ENCODE measurements at places on chromosomes 7 and 10. TPM values are rescaled to one million over a fixed set of nuclear protein-coding genes. Genes with fewer than 3 reads are reported as not detected.

Gene GNB2
- total RNA-seq, result 49.5 TPM

DNA sequence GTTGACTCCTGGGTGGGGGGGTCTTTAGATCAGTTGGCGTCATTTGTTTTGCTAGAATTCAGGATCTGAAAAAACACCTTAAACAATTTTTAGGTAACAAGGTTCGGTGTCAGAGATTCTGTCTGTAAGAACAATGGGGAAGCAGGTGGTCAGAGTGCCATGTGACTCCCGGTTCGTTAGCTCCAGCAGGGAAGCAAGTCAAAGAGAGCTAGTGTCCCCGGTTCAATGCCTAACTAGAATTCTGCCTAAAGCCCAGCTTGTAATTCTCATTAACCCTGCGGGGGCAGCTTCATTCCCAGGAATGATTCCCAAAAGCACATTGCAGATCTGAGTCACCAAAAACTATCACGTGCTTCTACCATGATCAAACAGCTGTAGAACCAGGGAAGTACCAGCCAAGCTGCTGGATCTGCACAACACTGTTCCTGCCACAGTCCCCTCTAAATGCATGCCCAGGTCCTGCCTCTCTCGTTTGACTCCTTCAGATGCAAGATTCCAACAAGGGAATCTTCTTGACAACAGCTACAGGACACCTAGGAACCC lies 664.3 kb upstream of the CELF2 start:
- DNase-seq, result no peak

GRCh38 chr7:87712571-87712970 lies 84.4 kb downstream of the RUNDC3B start:
- DNase-seq, result no peak

GRCh38 chr7:26574476-26574875 lies 282.8 kb downstream of the SNX10 start:
- DNase-seq, result no peak

GRCh38 chr10:132652936-132653590 lies 115.5 kb downstream of the INPP5A start:
- DNase-seq, result no peak

Gene FOXI2
- total RNA-seq, result 0.09 TPM

GRCh38 chr7:98462911-98463633 lies 62.2 kb upstream of the BAIAP2L1 start:
- DNase-seq, result no peak

GRCh38 chr7:28292834-28293526 lies 112.4 kb upstream of the JAZF1 start:
- no peak for DNase-seq

DNA sequence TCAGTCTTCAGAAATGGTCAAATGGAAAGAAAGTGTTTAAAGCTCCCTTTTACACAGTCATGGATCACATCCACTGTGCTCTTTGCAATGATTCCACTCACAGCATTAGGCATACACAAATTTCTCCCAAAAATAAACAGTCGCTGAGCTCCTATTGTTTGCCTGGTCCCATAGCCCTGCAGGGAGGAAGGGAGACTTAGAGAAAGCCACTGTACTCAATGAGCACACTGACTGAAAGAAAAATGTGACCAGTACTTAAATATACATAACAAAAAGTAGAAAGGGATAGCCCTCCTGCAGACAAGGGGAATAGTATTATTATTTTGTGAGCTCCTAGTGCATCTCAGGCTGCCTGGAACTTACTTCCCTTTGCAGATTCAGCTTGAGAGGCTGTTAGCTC lies 853.2 kb downstream of the GRID1 start:
- DNase-seq, result no peak

DNA sequence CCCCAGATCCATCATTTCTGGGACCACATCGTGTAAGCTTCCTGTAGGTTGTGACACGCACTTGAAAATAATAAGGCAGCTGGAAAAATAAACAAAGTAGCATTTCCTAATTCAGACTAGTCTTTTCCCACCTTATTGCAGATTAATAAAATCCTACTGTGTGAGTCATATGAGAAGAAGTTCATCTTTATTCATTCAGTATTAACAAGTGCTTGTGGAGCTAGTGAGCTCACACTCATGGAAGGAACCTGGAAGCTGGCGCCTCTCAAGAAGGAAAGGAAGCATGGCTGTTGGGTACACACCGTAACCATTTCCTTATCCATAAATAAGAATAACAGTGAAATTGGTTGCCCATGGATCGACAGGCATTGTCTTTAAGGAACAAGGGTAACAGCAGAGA lies 152.6 kb upstream of the PFKP start:
- no peak for DNase-seq

Gene DPY19L1
- total RNA-seq, result 22.5 TPM

Gene GPR22
- 0.04 TPM for total RNA-seq
